ENCODE measurements at places on chromosomes 11 and 22.

DNA sequence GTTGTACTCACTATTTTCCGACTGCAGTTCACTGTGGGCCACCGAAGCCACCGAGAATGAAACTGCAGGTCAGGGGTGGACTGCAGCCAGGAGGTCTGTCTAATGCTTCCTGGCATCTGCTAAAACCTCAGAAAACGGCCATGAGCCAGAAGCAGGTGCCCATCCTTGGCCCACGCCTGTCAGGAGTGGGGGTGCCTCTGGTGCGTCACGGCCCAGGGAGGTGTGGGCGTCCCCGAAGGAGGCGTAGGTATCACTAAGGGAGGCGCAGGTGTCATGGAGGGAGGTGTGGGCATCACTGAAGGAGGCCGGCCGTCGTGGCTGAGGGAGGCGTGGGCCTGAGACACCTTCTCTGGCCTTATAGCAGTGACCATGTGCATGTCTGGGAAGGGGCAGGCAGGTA is 456.2 kb downstream of the TBC1D22A start:
- no peak for DNase-seq

DNA sequence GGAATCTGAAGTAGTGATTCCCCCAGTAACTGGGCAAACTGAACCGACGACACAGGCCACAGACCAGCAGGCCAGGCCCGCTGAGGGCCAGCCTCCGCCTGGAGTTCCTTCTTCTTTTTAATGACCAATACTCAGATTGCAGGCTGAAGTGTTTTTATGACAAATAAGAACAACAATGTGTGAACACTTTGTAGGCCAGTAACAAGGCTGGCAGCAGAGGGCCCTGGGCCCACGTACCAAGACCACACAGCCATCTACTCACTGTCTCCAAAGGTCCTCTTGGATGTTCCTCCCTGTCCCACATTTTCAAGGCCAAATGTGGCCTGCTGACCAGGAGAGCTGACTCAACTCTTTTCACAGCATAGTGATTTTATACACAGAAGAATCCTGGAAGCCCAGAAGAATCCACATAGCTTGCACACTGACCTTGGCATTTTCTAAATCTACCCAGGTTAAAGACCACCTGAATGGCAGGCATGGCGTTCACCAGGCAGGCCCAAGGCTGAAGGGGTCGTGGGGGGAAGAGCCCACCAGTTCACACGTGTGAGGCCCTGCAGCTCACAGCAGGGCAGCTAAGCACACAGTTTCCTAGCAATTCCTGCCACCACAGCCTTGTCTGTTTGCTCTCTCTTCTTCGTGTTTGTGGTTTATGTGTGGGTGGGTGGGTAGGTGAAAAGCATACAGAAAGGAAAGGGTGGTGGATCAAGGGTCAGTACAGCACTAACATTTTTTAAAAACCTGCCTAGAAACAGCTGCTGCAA is 13.3 kb downstream of the SMCO4 start:
- DNase-seq = no peak

DNA sequence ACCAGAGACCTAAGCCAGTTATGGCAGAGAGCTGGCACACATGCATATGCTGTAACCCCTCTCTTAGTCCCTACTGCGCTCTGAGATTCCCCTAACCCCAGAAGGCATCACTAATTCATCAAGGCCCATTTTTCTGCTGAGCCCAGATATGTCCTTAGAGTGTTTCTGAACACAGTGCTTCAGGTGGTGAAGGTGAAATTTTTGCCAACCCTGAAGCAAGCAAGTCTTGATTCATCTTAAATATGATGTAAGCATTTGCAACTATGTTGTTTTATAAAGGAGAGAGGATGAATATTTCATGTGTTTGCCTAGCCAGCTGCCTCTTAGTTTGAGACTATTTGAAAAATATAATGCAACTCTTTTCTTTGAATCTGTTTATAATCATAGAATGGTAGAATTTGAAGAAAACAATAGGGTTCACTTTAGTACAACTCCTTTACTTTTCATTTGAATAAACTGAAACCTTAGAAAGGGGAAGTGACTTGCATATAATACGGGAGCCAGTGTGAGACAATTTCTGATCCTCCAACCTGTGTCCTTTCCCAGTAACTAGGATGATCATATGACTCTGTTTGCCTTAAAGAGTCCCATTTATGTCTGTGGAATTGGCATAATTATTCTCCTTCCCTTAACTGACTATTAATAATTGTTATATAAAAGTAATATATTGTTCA is 194.3 kb upstream of the MTNR1B start:
- DNase-seq = no peak

DNA sequence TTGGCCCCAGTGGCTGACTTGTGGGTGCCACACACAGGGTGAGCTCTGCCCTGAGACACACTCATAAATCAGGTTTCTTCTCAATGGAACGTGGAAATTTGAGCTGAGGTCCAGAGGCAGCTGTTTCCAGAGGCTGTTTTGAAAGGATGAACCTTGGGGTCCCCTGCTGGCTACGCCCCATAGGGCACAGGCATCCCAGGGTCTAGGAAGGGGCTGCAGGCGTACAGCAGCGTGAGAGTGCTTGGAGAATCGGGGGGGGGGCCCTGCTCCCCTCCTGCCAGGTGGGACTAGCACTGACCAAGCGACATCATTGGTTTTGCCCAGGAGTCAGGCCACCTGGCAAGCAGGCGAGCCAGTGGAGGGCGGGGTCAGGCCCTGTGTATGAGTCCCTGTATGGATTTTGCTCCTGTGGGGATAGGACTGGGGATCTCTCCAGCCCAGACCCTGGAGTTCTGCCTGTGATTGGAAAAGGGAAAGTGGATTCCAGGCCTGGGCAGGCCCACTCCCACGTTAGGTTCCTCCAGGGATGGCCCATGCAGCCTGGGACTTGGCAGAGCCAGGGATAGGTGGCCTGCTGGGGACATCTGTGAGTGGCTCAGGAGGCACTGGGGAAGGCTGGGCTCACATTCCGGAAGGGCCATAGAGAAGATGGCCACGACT is 61.0 kb downstream of the FBXO7 start:
- no peak for DNase-seq

DNA sequence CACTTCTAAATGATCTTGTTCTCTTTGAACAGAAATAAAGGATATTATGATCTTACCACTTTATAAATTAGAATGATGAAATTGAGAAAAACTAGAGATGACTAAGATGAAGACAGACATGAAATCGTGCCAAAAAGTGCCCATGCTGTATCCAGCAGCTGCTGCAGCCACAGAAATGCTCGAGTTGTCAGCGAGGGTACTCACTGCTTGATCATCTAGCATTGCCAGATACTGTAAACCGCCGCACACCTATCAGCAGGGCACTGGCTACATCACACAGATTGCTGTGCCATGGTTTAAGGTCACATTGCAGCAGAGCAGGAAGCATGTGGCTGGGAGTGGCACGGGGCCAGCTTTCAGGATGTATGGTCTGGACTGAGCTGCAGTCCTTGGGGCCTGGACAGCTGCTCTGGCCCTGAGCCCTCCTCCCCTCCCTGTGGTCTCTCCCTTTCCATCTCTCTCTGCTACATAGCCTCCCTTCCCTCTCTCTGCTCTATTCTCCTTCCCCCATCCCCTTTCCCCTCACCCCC is 51.0 kb upstream of the SEPTIN5 start:
- no peak for DNase-seq
